Renal cortical epithelial cell (primary cell): ENCODE measurements at places on chromosomes 12 and 14. TPM values are rescaled to one million over a fixed set of nuclear protein-coding genes. Genes with fewer than 3 reads are reported as not detected.

DNA sequence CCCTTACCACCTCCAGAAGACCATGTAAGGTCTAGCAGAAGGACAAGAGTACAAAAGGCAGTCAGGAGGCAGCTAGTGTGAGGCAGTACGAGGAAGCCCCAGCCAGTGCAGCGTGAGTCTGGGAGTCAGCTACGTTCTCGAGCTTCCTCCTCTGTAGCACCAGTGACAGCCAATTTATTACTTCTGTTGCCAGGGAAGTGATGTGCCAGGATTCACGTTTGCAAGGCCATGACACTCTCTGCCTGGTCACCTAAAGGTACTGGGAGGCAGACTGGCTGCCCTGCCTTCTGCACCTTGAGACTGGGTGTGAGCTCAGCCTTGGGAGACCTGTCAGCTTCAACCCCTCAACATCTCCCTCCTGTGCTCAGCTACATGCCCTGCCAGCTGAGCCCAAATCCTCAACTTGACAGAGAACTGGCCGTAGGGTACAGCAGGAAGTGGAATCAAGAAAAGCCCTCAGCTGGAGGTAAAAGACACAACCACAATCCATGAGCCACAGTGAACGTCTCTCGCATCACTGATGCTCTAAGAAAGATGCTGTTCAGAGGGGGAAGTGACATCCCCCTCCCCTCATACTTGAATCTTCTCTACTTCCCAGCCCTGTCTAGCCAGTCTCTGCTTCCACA is 182.5 kb upstream of the RGS6 start:
- no peak for DNase-seq

- DNase-seq, result peak; percentile 24
Observed at GRCh38 chr12:1716911-1717310, 26.0 kb downstream of the ADIPOR2 start.

- DNase-seq, result no peak
Observed at GRCh38 chr14:24843494-24843893, 206.5 kb downstream of the STXBP6 start.

DNA sequence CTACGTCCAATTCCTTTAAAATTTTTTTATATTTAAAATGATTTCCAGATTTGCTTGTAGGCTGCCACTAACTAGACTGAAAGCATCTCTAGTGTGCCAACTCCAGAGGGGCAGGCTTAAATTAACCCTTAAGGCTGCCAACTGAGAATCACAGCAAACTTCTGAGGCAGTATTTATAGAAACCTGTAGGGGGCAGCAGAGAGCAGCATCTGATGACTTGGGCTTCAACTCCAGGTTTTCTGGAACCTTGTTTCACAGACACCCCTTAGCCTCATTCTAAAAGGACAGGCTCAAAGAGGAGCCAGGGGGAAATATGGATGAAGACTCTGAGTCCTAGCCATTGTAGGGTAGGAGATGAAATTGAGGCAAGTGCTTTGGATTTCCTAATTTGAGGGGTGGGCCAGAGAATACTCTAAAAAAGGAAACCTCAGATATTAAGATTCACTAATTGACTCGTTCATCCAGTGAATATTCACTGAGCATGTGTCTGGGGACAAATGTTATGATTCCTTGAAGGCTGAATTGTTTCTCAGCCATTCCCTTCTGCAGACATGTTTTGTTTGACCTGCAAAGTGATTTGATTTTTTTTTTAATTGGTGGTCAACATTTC is 63.3 kb upstream of the HSPB8 start:
- peak; percentile 35 for DNase-seq

DNA sequence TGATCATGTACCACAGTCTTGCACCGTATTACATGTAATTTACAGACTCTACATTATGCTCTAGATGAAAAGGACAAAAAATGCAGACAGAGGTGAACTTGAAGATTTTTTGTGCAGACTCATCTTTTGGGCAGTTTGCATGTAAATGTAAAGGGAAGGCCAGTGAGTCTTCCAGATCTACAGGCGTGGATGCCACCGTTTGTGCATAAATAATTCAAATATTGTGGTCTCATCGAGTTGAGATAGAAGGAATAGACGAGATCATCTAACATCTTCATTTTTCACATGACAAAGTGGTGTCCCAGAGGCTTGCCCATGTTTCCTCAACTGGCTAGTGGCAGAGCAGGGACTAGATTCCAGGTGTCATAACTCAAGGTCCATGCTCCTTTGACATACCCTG is 125.2 kb downstream of the ALX1 start:
- no peak for DNase-seq

- peak; percentile 19 for DNase-seq
Observed at GRCh38 chr12:42382013-42382696, 56.2 kb downstream of the PPHLN1 start.

Gene FAM181A
- not detected in 2 replicates for total RNA-seq

- DNase-seq, result no peak
Observed at GRCh38 chr12:133221241-133221640, 14.4 kb downstream of the ANHX start.

Gene MLXIP
- 16.1 and 58.8 TPM in 2 replicates for total RNA-seq

Gene KRT77
- not detected in 2 replicates for total RNA-seq

Gene KLRF2
- not detected in 2 replicates for total RNA-seq

- DNase-seq, result no peak
Observed at GRCh38 chr12:123119808-123120207, 31.1 kb downstream of the PITPNM2 start.

- peak; percentile 69 for DNase-seq
Observed at GRCh38 chr12:116236148-116236731, 41.3 kb downstream of the MED13L start.

- DNase-seq, result peak; percentile 89
Observed at GRCh38 chr12:93978553-93978952, 169.8 kb upstream of the PLXNC1 start.

Gene CDCA3
- 1.3 and 4.7 TPM in 2 replicates for total RNA-seq

DNA sequence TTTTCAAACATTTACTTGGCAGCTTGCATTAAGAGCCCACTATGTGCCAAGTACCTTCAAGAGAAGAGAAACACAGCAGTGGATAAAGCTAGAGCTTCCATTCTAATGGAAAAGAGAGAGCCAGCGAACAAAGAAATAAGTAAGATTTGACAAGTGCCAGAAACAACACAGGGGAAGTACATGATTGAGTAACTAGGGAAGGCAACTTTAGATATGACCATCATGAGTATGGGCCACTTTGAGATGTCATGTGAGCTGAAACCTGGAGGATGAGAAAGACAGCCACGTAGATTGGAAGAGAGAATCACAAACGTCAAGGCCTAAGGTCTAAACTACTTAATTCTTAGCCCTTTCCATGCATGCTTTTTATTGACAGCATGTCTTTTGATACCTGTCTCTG is 121.4 kb downstream of the ITPR2 start:
- no peak for DNase-seq

- DNase-seq, result no peak
Observed at GRCh38 chr12:130216031-130216430, 53.8 kb downstream of the FZD10 start.

GRCh38 chr14:32013083-32013482 is 64.0 kb upstream of the ARHGAP5 start:
- DNase-seq, result no peak

DNA sequence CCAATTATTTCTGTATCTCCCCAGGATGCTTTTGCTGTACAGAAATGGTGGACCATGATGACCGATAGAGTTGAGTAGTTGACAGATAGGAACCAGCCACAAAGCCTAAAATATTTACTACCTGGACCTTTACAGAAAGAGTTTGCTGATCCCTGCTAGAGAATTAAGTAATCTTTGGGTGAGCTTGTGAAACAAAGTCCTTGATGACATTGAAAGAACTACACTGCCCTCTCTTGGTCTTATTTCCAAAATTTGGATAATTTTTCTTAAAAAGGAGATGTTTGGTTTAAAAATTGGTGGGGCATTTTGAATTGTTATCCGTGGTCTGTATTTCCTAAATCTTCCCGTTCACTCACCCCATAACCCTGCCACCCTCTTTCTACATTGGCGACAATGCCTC is 13.7 kb upstream of the TCTN1 start:
- DNase-seq, result peak; percentile 76

- DNase-seq, result peak; percentile 51
Observed at GRCh38 chr14:22882529-22883172, 371 bp upstream of the REM2 start.

- DNase-seq, result no peak
Observed at GRCh38 chr14:74244115-74244514, 4.9 kb downstream of the VSX2 start.

DNA sequence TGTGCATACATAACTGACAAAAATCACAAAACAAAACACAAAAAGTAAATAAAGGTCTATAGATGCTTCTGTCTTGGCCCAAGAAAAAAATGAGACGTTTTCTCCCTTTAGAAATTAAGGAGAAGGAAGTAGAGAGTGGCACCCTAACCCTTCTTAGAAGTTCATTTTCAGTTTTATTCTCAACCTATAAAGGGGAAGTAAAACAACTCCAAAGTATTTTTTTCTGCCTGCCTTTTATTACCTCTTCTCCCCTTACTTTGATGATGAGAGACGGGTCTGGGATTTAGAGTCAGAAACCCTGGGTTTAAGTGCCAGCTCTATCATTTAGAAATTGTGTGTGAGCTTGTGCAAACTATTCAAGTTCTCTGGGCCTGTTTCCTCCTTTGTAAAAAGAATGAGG is 2.8 kb downstream of the PRIM1 start:
- DNase-seq, result no peak

Gene STXBP6
- total RNA-seq, result 0.17 and 0.50 TPM in 2 replicates

Gene TAS2R19
- total RNA-seq, result 1.2 and 11.6 TPM in 2 replicates

- DNase-seq, result no peak
Observed at GRCh38 chr12:93876360-93876759, 199.2 kb downstream of the CRADD start.

- DNase-seq, result no peak
Observed at GRCh38 chr12:102685172-102685571, 204.8 kb upstream of the IGF1 start.

DNA sequence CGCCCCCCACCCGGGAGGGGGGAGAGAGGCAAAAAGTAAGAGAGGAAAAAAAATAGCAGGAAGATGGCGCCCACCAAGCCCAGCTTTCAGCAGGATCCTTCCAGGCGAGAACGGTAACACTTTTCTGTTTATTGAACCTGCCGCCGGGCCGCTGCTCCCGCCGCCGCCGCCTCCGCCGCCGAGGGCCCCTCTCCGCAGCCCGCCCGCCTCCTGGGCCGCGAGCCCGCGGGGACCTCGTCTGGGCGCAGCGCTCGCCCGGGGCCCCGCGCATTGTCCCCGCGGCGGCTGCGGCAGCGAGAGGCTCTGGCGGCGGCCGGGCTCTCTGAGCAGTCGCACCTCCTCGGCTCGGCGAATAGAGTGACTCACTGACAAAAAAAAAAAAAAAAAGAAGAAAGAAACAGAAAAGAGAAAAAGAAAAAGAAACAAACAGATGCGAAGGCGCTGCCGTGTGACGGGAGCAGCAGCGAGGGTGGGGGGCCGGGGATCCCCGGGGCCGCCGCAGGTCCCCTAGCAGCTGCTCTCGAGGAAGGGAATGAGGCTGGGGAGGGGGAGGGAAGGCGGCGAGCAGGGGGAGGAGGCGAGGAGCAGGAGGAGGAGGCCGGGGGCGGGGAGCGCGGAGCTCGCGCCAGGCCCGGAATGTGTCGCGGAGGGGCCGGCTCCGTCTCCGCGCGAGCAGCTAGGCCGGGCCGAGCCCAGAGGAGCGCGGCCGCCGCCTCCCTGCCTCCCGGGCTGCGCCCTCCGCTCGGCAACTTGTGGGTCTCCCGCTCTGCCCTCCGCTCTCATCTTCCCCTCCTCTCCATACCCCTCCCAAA is 781 bp downstream of the NPAS3 start:
- DNase-seq, result peak; percentile 26

DNA sequence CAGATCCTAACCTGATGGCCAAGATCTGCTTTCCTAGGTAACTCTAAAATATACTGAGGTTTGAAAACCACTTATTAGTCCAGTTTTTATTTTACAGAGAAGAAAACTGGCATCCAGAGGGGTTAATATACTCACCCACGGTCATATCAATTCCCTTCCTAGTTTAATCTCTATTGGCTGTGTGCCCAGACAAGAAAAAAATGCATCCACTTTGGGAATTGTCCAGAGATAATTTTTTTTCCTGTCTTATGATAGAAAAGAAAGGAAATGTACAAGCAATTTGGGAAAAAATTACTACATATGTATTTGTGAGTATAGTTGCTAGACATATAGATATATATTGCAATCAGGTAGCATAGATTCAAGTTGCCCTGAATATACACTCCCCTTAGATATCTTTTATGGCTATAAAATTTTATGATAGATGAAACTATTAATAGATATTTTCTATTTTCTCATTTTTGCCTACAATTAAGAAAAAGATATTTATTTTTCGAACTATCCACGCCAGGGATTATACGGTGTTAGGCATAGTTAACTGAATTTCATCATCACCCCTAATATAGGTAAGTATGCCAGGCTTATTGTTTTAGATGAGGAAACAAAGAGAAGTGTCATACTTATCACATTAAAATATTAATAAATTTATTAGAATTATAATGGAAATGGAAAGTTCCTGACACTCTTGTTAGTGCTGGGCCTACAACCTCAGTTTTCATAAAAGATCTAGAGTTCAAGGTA is 100.5 kb upstream of the SLC38A2 start:
- DNase-seq, result peak; percentile 36

- DNase-seq, result no peak
Observed at GRCh38 chr12:103556890-103557627, 30.0 kb upstream of the STAB2 start.

GRCh38 chr14:85686908-85687307 is 157.0 kb downstream of the FLRT2 start:
- no peak for DNase-seq

GRCh38 chr12:53789570-53789969 is 37.8 kb upstream of the CISTR start:
- no peak for DNase-seq

Gene PLEKHG7
- 0.10 and 0.17 TPM in 2 replicates for total RNA-seq

Gene KLHL42
- 16.7 and 23.6 TPM in 2 replicates for total RNA-seq

GRCh38 chr14:52917735-52918134 is 33.1 kb downstream of the FERMT2 start:
- DNase-seq, result peak; percentile 77

GRCh38 chr12:26195641-26196420 is 458 bp downstream of the SSPN start:
- peak; percentile 30 for DNase-seq

GRCh38 chr12:51813931-51814310 is 34.6 kb downstream of the FIGNL2 start:
- no peak for DNase-seq

- DNase-seq, result no peak
Observed at GRCh38 chr12:109968801-109969200, 27.4 kb downstream of the GIT2 start.

Gene PTCSC3
- not detected in 2 replicates for total RNA-seq

DNA sequence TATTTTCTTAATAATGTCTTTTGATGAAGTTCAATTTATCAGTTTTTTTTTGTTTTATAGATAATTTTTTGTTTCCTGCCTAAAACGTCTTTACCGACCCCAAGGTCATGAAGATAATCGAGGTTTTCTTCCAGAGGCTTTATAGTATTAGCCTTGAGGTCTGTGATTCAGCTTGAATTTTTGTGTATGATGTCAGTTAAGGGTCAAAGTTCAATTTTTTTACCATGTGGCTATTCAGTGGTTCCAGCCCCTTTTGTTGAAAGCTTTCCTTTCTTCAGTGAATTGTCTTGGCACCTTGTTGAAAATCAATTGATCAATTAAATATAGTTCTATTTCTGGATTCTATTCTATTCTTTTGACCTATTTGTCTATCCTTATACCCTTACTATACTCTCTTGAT is 3.2 kb upstream of the MGST1 start:
- DNase-seq, result no peak

- no peak for DNase-seq
Observed at GRCh38 chr12:112798048-112798760, 6.7 kb downstream of the RPH3A start.

Gene TC2N
- total RNA-seq, result 4.6 and 18.4 TPM in 2 replicates
